GM12865 (cell line): ENCODE measurements at places on chromosomes 7 and 10.

DNA sequence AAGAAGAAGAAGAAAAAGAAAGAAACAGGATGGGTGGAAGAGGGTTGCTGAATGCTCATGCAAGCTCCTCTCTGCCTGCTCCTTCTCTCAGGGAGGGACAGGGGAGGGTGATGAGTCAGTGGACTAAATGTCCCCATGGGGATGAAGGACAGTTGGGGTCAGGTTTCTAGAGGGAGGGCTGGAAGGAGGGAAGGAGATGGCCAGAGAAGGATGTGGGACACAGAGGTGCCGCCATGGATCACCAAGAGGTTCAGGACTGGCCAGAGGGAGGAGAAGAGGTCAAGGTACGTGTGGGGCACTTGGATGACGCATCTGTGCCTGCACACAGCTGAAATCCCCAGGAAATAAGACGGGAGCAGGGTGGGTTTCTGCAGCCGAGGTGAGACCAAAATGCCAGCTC, 88.9 kb upstream of the GTF2I start:
- no peak for DNase-seq

- no peak for DNase-seq
These were observed 1194.7 kb downstream of the CNTNAP2 start for GRCh38 chr7:147311336-147311735.

DNA sequence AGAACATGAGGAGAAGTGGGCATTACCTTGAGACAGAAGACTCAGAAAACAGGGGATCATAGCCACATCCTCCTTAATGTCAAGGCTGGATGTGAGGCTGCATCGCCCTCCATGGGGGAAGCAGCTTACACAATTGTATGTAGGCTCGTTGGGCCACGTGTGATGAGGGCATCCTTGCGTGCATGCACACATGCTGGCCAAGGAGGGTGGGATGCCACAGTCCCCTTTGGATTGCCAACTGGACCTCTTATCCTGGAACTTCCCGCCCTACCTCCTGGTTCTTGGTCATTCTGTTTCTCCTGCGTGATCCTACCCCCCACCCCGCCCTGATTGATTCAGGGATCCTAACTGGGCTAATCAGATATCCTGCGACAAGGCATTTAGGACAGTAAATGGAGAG, 102.0 kb downstream of the PRKAG2 start:
- no peak for DNase-seq

DNA sequence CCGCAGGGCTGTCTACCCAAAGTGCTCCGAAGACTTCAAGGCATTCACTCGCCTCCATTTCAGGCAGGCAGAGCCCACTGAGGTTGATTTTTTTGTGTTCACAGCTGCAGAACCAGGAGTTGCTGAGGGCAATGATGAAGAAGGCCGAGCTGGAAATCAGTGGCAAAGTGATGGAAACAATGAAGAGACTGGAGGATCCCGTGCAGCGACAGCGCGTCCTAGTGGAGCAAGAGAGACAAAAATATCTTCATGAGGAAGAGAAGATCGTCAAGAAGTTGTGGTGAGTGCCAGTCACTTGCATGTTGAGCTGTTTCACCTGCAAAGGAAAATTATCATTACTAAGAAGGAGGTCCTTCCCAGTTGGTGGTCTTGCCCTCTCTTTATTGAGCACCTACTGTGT, 210.5 kb downstream of the ARHGAP21 start:
- DNase-seq: peak; percentile 17

GRCh38 chr10:30687698-30688213, 58.2 kb upstream of the LYZL2 start:
- peak; percentile 80 for DNase-seq

- DNase-seq: no peak
These were observed 1.8 kb downstream of the CCDC6 start for GRCh38 chr10:59904426-59905065.

- DNase-seq: no peak
These were observed 107.1 kb upstream of the HABP2 start for GRCh38 chr10:113445736-113446135.

DNA sequence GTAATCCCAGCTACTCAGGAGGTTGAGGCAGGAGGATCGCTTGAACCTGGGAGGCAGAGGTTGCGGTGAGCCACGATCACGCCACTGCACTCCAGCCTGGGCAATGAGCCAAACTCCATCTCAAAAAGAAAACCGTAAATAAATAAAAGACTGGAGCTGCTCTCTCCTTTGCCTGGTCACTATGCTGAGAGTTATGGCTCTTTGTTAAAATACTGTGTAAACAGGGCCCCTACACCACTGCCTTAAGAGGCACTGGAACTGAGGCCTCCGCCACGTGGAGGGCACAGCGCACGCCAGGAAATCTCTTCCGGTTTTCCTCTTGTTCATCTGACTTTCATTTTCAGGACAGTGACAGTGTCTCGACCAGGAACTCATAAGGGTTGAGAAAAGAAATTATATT, 123.3 kb downstream of the PAXIP1 start:
- DNase-seq: no peak

- no peak for DNase-seq
These were observed 448.1 kb downstream of the GRM8 start for GRCh38 chr7:126804604-126805003.

- no peak for DNase-seq
These were observed 47.6 kb downstream of the ASB13 start for GRCh38 chr10:5618829-5619228.

GRCh38 chr10:31932838-31933237, 4.2 kb upstream of the ARHGAP12 start:
- no peak for DNase-seq

DNA sequence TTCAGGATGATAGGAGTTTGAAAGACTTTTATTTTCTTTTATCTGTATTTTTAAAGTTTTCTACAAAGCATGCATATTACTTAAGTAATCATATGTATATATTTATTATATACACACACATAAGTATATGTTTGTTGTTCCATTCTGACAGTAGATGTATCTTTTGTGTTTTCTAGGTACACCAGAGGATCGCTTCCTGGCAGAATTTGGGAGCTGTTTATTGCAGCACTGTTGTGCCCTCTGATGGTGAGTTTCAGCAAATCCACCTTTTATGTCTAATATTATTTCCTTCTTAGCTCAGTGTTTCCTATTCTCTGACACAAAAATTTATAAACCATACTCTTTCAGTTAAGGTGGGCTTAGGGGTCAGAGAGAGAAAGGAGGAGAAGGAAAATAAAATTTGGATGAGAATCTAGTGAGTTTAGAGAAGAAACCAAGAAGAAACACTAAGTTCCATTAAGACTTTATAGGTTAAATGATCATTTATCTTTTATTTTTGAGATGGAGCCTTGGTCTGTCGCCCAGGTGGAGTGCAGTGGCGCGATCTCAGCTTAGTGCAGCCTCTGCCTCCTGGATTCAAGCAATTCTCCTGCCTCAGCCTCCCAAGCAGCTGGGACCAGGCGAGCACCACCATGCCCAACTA, 59.2 kb upstream of the OIT3 start:
- DNase-seq: peak; percentile 76

DNA sequence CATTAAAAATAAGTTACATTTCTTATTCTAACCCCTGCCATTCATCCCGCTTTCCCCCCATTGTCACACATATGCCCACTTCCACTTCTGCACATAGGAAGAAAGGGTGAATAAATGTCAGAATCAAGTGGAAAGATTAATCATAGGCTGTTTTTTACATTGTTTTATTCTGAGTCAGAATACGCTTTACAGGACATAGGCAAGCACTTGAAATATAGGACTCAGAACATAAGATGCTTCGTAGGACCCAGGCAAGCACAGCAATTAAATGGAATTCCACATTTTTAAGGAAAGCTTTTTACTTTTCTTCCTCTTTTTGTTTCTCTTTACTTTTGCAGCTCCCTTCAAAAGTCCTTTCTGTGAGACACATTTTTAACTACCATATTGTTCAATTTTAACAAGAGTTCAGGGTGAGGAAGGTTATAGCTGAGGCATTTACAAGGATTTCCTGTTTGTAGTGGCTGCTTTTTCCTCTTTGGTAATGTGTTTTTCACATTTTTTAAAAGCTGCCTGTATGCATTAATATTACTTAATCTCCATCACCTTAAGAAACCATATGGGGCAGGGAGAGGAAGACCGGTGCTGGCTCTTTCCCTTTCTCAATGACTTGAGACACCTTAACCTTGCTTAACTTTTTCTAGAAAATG, 130.0 kb downstream of the TES start:
- DNase-seq: no peak

- DNase-seq: no peak
These were observed 219.5 kb downstream of the GLI3 start for GRCh38 chr7:42017349-42017986.

GRCh38 chr7:104431930-104432329, 103.5 kb downstream of the LHFPL3 start:
- no peak for DNase-seq

GRCh38 chr10:42960491-42960990, 116.3 kb upstream of the RET start:
- no peak for DNase-seq

GRCh38 chr10:3090914-3091787, 23.8 kb downstream of the PFKP start:
- DNase-seq: peak; percentile 70

DNA sequence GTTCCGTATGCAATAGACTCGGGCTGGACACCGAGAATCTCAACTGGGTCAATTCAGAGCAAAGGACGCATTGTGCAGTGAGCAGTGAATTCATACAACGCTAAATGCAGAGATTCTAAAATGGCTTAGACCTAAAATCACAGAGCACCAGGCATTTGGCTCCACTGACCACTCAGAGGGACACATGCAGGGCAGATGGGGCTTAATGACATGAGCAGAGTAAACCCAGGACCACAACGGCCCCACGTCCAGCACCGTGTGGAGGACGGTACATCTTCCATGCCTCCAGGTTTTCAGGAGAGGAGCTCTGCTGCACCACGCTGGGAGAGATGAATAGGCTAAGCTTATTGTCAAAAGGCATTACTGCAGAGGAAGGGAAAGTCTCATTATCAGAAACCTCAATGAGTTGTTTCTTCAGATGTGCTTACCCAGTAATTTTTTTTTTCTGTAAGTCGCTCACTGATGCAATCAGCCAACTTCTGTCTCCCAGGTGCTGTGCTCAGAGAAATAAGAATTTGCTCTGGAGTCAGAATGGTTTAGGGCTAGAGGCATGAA, 555.0 kb downstream of the PTPRN2 start:
- no peak for DNase-seq

- peak; percentile 77 for DNase-seq
These were observed 8.5 kb upstream of the SCD start for GRCh38 chr10:100338434-100339036.

DNA sequence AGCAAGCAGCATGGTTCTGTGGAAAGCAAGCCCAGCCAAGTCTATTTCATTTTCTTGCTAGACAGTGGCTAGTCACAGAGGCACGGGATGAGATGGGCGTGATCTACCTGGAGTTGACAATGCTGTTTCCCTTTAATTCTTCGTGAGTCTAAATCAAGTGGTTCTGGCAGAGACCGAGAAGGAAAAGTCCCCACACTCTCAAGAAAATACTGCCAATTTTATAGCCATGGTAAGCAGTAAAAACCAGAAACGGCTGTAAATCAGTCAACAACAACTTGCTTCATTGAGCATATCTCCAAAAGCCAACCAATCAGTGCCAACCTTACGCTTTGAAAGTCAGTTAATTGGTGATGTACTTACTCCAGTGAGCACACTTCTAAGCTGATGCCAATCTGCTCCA, 223.4 kb downstream of the SEC23IP start:
- no peak for DNase-seq
